Activated naive CD8-positive, alpha-beta T cell treated with anti-CD3 and anti-CD28 coated beads for 36 hours (primary cell): ENCODE measurements at places on chromosomes 6 and 20. TPM values are rescaled to one million over a fixed set of nuclear protein-coding genes. Genes with fewer than 3 reads are reported as not detected.

GRCh38 chr6:30399390-30400058 is 54.6 kb downstream of the RPP21 start:
- DNase-seq = no peak

DNA sequence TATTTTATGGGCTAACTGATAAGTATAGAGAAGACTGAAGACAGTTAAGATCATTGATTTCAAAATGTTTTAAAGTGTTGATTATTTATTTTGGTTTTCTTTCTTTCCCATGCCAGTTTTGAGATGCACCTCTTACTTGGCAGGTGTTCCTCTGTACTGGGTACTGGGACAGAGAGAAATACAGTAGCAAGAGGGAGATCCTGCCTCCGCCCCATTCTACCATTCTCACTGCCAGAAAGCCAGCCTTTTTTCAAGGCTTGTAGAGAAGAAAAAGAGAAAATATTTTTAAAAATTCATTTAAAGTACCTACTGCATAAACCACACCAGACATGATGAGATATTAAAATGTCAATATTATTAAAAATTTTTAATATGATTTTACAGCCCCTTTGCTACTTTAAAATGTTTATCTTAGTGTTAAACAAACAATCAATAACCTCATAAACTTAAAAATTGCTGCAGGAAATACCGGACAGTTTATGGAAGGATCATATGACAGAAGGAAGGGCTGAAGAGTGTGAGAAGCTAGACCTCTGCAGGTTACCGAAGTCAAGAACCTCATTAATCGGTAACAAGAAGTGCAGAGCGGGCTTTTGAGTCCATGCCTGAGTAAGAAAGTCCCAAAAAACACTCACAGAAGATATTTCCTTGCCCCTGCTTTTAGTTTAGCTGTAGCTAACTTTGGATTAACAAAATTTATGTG is 117.8 kb upstream of the ESR1 start:
- DNase-seq = no peak

DNA sequence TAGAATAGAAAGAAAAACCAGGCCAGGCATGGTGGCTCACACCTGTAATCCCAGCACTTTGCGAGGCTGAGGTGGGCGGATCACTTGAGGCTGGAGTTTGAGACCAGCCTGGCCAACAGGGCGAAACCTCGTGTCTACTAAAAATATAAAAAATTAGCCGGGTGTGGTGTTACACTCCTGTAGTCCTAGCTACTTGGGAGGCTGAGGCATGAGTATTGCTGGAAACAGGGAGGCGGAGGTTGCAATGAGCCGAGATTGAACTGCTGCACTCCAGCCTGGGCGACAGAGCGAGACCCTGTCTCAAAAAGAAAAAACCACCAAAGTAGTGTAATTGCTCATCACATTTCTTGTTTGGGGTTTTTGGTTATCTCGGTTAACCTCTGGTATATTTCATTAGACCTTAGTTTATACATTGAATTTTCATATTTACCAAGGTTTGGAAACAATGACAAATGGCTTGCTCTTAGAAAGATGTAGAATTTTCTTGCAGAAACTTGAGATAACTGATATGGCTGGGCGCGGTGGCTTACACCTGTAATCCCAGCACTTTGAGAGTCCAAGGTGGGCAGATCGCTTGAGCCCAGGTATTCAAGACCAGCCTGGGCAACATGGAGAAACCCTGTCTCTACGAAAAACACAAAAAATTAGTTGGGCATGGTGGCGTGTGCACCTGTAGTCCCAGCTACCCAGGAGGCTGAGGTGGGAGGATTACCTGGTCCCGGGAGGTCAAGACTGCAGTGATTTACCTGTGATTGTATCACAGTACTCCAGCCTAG is 14.2 kb downstream of the ITCH start:
- no peak for DNase-seq

GRCh38 chr20:40082436-40082835 is 606.6 kb downstream of the MAFB start:
- no peak for DNase-seq

GRCh38 chr6:37060195-37060559 is 54.7 kb downstream of the FGD2 start:
- no peak for DNase-seq

- no peak for DNase-seq
Measured at GRCh38 chr6:40187535-40188144, 253.4 kb upstream of the MOCS1 start.

DNA sequence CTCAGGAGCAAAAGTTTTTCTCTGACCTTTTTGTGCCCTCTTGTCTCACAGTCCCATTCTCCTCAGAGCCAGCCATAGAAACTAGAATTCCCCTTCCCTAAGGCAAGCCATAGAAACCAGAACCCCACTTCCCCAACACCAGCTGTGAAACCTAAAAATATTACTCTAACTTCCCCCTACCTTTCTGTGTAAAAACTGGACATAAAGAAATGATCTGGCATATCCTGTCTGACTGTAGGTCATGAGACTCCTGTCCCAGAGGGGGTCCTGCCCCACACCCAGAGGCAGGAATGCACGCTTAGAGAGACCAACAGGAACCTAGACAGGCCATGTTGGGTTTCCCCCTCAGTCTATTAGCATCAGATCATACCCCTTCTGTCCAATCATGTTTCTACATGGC is 140.6 kb upstream of the SLC22A16 start:
- no peak for DNase-seq

DNA sequence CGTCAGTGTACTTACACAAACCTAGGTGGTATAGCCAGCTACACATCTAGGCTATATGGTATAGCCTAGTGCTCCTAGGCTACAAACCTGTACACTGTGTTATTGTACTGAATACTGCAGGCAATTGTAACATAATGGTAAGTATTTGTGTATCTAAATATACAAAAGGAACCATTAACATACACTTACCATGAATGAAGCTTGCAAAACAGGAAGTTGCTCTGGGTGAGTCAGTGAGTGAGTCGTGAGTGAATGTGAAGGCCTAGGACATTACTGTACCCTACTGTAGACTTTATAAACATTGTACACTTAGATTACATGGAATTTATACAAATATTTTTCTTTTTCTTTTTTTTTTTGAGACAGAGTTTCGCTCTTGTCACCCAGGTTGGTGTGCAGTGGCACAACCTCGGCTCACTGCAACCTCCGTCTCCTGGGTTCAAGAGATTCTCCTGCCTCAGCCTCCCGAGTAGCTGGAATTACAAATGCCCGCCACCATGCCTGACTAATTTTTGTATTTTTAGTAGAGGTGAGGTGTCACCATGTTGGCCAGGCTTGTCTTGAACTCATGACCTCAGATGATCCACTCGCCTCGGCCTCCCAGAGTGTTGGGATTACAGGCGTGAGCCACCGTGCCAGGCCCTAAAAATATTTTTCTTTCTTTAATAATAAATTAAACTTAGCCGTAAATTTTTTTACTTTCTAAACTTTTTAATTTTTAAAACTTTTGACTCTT is 15.4 kb upstream of the KIAA1755 start:
- no peak for DNase-seq

DNA sequence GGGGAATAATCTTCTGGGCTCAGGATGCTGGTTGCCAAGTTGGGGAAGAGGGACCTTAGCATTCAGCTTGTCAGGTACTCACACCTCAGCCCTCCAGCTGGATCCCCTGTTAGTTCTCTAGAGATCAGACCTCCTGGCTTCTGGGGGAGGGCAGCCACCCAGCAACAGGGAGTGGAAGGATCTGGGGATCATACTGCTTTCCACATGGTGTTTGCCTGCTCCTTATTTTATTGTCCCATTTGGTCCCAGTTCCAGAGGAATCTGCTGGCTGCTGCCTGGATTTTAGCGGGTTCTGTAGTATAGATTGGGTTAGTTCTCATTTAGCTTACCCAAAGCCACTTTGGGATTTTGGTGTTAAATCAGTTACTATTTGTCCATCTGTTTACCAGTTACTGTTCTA is 29.3 kb downstream of the KAT14 start:
- no peak for DNase-seq

GRCh38 chr20:56630086-56630493 is 984 bp downstream of the TFAP2C start:
- DNase-seq = peak; percentile 37

The PTGIS gene
- total RNA-seq = 0.08 TPM

DNA sequence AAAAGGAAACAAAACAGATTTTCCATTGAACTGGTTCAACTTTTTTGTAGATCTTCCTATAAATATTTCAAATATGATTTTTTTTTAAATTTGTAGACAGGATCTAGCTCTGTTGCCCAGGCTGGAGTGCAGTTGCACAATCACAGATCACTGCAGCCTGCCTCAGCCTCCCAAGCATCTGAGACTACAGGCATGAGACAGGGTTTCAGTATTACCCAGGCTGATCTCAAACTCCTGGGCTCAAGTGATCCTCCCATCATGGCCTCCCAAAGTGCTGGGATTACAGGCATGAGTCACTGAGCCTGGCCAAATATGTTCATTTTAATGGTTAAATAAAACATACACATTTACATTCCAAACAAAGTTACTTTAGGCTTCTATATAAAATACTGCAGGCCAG is 33.6 kb downstream of the SAMHD1 start:
- DNase-seq = no peak

- no peak for DNase-seq
Measured at GRCh38 chr6:149960488-149960887, 3.3 kb upstream of the ULBP1 start.

The C20orf141 gene
- total RNA-seq = not detected

DNA sequence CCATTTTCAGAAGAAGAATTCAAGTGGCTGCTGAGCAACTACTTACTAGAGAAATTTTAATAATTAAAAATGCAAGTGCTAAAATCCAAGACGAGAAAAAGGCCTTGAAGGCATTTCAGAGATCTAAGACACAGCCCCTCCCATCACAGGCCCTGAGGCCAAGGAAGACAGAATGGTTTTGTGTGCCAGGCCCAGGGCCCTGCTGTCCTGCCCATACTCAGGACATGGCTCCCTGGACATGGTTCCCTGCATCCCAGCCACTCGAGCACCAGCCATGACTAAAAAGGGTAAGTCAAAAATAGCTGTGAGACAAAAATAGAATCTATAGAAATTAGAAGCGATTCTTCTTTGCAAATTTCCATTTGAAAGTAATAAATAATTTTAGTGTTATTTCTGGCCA is 364.9 kb downstream of the COL12A1 start:
- DNase-seq = no peak

DNA sequence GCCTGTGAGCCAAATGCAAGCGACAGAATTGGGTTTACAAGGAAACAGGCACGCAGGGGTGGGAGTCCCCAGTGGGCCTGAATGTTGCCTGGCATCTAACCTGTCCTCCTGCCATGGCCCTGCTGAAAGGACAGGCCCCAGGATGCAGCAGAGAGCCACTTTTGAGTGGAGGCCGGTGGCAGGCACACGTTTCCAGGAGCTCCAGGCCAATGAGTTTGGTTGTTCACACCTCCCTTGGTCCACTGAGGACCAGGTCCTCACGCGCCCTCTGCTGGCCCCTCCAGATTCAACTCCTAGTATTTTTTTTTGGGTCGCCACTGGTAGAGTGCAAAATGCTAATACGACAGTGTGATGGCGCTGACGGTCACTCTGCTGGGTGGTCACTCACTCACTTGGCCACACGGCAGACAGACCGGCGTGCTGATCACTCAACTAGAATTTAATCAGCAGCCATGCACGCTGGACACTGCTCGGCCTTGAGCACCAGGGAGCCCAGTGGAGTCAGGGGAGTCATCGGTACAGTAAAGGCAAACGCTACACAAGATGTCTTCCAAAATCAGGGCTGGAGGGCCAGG is 81.7 kb upstream of the NFATC2 start:
- peak; percentile 49 for DNase-seq

DNA sequence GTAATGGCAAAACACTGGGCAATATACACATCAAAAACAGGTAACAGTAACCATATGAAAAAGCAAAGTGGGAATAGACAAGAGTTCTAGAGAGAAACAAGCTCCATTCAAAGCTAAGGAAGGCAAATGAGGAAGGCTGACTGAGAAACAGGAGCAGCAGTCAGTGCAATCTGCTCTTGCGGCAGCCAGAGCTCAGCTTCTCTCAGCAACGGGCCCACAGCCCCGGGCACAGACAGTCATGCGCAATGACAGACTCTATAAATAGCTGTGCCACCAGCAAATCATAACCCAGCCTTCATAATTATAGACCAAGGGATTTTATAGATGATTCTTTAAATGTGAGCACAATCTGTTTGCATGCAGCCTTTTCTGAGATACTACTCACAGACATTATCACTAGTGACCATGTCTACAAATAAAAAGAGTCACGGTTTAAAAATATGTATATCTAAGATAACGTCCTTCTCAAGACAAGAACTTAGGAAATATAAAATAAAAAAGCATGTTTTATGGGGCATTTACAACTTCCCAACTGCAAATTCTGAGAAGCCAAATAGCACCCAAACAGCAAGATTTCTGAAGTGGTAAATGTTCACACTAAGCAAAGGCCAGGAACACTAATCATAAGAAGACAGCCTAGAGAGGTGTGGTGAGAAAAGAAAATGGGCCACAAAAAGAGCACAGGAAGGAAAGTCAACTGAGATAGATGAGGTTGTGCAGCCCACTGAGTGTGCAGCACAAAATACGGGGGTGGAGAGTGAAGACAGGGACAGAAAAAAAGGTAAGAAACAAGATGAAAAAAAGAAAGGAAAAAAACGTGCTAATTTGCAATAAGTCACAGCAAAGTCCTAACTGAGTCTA is 39.9 kb upstream of the BEND6 start:
- no peak for DNase-seq

GRCh38 chr6:106163446-106163965 is 77.4 kb downstream of the PRDM1 start:
- peak; percentile 63 for DNase-seq

The FAM110A gene
- total RNA-seq = 21.3 TPM

The CCN5 gene
- not detected for total RNA-seq

- DNase-seq = peak; percentile 53
Measured at GRCh38 chr6:143536461-143536865, 24.9 kb upstream of the FUCA2 start.

The GHRH gene
- total RNA-seq = not detected

GRCh38 chr6:110449541-110449895 is 26.9 kb downstream of the SLC22A16 start:
- no peak for DNase-seq

The TNXB gene
- 0.43 TPM for total RNA-seq

The PROCR gene
- total RNA-seq = 4.4 TPM

The PTPRK gene
- total RNA-seq = 18.0 TPM

The CD83 gene
- total RNA-seq = 46.9 TPM

- DNase-seq = no peak
Measured at GRCh38 chr20:37516811-37517750, 4.0 kb upstream of the NNAT start.

- DNase-seq = no peak
Measured at GRCh38 chr6:153099636-153100035, 31.4 kb downstream of the RGS17 start.

DNA sequence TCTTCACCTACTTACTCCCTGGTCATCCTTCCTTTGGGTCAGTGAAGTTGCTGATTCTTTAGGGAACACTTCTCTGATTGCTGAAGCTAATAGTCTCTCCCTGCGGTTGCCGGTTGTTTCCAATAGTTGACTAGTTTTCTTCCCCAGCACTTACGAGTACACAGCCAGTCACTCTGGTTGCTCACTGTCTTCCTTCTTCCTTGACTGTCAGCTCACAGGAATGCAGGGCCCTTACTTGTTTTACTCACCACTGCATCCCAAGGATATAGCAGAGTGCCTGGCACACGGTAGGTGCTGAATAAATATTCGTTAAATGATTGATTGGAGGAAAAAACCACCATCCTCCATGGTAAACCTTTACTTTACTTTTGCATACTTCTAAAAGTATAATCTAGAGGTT is 345.0 kb downstream of the QKI start:
- no peak for DNase-seq
